Right lobe of liver (tissue), 6 donors: ENCODE measurements at places on chromosomes 1 and 21. TPM values are rescaled to one million over a fixed set of nuclear protein-coding genes. Genes with fewer than 3 reads are reported as not detected.

- H3K4me3 ChIP-seq, result no peak overlapping the region
- H3K4me1 ChIP-seq, result no peaks in the 10 kb centered on the region
- DNase-seq, result no peak
- H3K36me3 ChIP-seq, result no peaks in the 10 kb centered on the region
- no peaks in the 10 kb centered on the region for H3K27me3 ChIP-seq
- H3K27ac ChIP-seq, result no peak overlapping the region
Measured at GRCh38 chr21:14824126-14824525, 240.7 kb downstream of the NRIP1 start.

- DNase-seq, result peak; percentile 12
- no peak overlapping the region for H3K27ac ChIP-seq
- H3K27me3 ChIP-seq, result no peaks in the 10 kb centered on the region
- H3K36me3 ChIP-seq, result no peaks in the 10 kb centered on the region
- H3K4me3 ChIP-seq, result no peak overlapping the region
- H3K4me1 ChIP-seq, result no peaks in the 10 kb centered on the region
Measured at GRCh38 chr1:24393892-24394291, 19.7 kb downstream of the STPG1 start.

DNA sequence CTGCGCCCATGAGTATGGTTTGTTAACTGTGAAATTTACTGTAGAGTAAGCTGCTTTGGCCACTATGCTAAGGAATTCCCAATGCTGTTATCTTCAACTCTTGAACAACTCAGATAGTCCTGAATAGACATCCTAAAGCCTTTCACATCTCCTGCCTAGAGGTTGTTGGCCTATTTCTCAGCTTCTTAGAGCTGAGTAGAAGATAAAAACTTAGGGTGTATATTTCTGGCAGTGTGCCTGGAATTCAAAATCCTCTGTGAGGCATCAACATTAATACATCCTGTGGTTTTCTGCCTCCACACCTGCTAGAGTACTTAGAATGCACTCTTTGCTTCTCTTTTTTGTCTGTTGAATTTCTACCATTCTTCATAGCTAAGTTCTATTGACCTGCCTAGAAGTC is 45.8 kb upstream of the RC3H1 start:
- no peak overlapping the region for H3K27ac ChIP-seq
- no peaks in the 10 kb centered on the region for H3K4me1 ChIP-seq
- H3K27me3 ChIP-seq, result no peaks in the 10 kb centered on the region
- no peak overlapping the region for H3K4me3 ChIP-seq
- H3K36me3 ChIP-seq, result no peaks in the 10 kb centered on the region

- H3K36me3 ChIP-seq, result peaks cover 39% of the 10 kb centered on the region
- no peak overlapping the region for H3K4me3 ChIP-seq
- no peaks in the 10 kb centered on the region for H3K4me1 ChIP-seq
- no peak overlapping the region for H3K27ac ChIP-seq
- peak; percentile 23 for DNase-seq
Measured at GRCh38 chr21:45269861-45270260, 17.8 kb downstream of the POFUT2 start.

- H3K4me1 ChIP-seq, result no peaks in the 10 kb centered on the region
- no peaks in the 10 kb centered on the region for H3K27me3 ChIP-seq
- no peak overlapping the region for H3K4me3 ChIP-seq
- H3K36me3 ChIP-seq, result no peaks in the 10 kb centered on the region
- H3K27ac ChIP-seq, result no peak overlapping the region
Measured at GRCh38 chr1:204900721-204901120, 30.1 kb downstream of the NFASC start.

GRCh38 chr1:21652937-21653743 is 16.0 kb downstream of the RAP1GAP start:
- H3K27ac ChIP-seq, result no peak overlapping the region
- no peaks in the 10 kb centered on the region for H3K36me3 ChIP-seq
- no peak overlapping the region for H3K4me3 ChIP-seq
- no peaks in the 10 kb centered on the region for H3K27me3 ChIP-seq

DNA sequence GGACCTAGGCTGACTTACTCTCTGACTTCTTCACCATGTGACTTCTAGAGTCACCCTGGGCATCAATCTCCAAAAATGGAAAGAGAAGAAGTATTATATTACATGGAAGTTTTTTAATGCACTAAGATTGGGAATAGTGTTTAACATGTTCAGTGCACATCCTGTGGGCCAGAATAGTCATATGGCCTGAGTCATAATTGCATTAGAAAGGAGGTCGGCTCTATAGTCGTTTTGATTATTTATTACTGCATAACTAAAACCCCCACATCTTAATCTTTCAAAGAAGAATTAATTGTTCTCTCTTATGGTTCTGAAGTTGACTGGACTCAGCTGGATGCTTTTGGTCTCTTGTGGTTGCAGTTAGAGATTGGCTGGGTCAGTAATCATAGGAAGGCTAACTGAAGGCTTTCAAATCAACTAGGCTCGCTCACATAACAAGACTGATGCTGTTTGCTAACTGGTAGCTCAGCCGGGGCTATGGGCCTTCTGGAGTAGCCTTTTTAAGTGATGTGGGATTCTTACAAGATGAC is 810.6 kb upstream of the ADGRL4 start:
- no peaks in the 10 kb centered on the region for H3K4me1 ChIP-seq
- H3K27me3 ChIP-seq, result no peaks in the 10 kb centered on the region
- H3K27ac ChIP-seq, result no peak overlapping the region
- H3K4me3 ChIP-seq, result no peak overlapping the region
- DNase-seq, result no peak
- no peaks in the 10 kb centered on the region for H3K36me3 ChIP-seq

DNA sequence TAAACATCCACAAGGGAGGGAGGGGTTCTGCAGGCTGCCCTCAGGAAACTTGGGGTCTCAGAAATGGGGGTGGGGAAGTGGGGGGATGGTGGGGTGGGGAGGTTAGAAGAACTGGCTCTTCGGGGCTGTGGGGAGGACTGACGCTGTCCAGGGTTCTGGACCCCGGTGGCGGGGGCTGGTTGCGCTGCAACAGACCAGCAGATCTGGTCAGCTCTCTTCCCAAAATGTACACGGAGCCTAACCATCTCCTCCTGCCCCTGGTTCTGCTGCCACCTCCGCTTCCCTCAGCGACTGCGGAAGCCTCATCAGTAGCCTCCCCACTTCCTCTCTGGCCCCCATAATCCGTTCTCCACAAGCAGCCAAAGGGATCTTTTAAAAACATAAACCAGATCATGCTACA is 29.3 kb upstream of the C1QA start:
- H3K4me3 ChIP-seq, result no peak overlapping the region
- no peak for DNase-seq

GRCh38 chr1:112700290-112701226 is 6.4 kb downstream of the RHOC start:
- H3K4me1 ChIP-seq, result peaks cover 55% of the 10 kb centered on the region
- no peaks in the 10 kb centered on the region for H3K27me3 ChIP-seq

DNA sequence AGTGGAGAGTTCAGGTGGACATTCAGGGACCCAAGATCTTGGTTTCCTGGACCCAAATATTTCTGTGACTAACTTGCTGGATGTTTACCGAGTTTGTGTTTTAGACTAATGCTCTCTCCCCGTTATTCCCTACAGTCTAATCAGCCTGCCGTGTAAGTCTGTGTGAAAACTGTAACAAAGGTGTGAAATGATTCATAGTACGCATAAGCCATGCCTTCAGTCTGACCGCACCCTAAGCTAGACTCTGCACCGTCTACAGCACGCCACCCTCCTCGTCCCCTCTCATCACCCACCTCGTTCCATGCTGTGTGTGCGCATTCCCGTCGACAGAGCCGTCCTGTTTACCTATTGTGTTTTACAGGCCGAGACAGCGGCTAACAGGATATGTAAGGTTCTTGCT is 50.5 kb downstream of the ACTN2 start:
- no peaks in the 10 kb centered on the region for H3K36me3 ChIP-seq
- no peaks in the 10 kb centered on the region for H3K27me3 ChIP-seq
- no peak overlapping the region for H3K4me3 ChIP-seq
- no peak overlapping the region for H3K27ac ChIP-seq

DNA sequence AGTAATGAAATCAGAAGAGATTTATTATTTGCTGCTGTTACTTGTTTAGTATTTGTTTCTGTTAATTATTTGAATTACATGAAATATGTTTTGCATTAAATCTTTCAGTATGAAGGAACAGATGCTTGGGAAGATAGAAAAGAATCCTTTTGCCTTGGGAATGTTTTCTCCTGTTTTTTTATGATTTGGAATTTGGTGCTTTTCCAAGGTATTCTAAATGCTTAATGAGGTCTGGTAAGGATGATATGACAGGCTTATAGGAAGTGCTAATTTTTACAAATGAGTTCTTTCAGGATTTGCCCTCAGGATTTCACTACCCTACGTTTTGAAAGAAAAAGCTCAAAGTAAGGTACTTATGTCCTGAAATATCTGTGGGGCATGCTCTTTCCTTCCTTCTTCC is 25.6 kb upstream of the ST6GALNAC3 start:
- no peak overlapping the region for H3K4me3 ChIP-seq
- no peak for DNase-seq
- no peaks in the 10 kb centered on the region for H3K4me1 ChIP-seq
- no peaks in the 10 kb centered on the region for H3K36me3 ChIP-seq
- H3K27ac ChIP-seq, result no peak overlapping the region

DNA sequence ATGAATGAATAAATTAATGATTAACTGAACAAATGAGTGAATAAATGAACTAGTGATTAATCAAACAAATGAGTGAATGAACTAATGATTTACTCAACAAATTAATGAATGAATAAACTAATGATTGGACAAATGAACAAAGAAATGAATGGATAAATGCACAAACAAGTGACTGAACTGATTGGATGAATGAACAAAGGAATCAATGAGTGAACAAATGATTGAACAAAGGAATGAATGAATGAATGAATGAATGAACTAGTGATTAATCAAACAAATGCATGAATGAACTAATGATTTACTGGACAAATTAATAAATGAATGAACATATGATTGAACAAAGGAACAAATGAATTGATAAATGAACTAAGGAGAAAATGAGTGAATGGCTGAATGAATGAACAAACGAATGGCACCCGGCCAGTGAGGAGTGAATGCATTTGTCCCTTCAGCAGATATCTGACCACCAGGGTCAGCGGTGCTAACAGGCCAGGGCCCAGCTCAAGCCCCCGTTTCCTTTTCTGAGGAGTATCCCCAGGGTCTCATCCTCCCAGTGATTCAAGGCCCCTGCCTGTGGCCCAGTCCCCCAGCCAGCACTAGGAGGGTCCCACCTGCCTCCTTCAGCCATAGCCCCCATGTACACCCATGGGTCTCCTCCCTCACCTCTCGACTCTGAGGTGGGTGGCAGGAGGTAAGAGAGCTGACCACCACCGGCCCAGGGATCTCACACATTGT is 49.9 kb downstream of the WNT9A start:
- H3K36me3 ChIP-seq, result no peaks in the 10 kb centered on the region
- DNase-seq, result peak; percentile 6
- H3K4me1 ChIP-seq, result no peaks in the 10 kb centered on the region
- no peaks in the 10 kb centered on the region for H3K27me3 ChIP-seq
- H3K4me3 ChIP-seq, result no peak overlapping the region

DNA sequence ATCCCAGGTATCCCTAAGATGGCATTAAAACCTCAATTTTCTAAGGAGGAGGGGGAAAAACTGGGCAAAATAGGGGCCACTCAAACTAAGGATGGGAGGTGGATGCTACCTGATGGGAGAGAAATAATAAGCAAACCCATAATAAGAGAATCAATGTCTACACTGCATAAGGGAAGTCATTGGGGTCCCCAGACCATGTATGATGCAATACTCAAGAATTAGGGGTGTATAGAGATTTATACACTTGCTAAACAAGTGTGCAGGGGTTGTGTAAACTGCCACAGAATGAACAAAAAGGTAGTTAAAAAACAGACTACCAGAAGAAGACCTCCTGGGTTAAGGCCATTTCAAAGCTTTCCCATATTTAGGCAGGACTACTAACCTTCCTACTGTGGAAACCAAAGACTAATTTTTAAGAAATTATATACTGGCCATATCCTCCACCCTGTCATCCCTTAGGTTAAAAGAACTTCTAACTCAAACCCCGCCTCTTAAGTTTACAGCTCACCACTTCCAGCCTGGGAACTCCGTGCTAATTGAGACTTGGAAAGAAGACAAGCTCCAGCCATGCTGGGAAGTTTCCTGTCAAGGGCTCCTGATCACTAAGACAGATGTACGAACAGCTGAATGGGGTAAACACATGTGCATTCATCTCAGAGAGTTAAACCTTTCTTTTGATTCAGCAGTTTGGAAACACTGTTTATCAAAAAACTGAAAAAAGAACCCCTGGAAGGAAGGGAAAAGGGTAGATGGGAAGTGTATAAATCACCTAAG is 64.4 kb upstream of the TLR5 start:
- no peaks in the 10 kb centered on the region for H3K4me1 ChIP-seq
- no peaks in the 10 kb centered on the region for H3K36me3 ChIP-seq
- no peak overlapping the region for H3K4me3 ChIP-seq
- no peaks in the 10 kb centered on the region for H3K27me3 ChIP-seq
- no peak overlapping the region for H3K27ac ChIP-seq

- no peak overlapping the region for H3K4me3 ChIP-seq
- no peak for DNase-seq
- H3K36me3 ChIP-seq, result no peaks in the 10 kb centered on the region
- H3K27me3 ChIP-seq, result no peaks in the 10 kb centered on the region
- H3K4me1 ChIP-seq, result no peaks in the 10 kb centered on the region
Measured at GRCh38 chr21:34183331-34183928, 110.1 kb downstream of the MRPS6 start.

- H3K27ac ChIP-seq, result no peak overlapping the region
- no peaks in the 10 kb centered on the region for H3K4me1 ChIP-seq
- H3K27me3 ChIP-seq, result no peaks in the 10 kb centered on the region
- no peak for DNase-seq
- H3K36me3 ChIP-seq, result no peaks in the 10 kb centered on the region
- H3K4me3 ChIP-seq, result no peak overlapping the region
Measured at GRCh38 chr1:116699605-116700004, 32.1 kb upstream of the IGSF3 start.

The KRTAP13-2 gene
- not detected for total RNA-seq

The CDC42SE1 gene
- total RNA-seq, result 24.8 TPM
